ENCODE measurements at places on chromosomes 7 and 10.

DNA sequence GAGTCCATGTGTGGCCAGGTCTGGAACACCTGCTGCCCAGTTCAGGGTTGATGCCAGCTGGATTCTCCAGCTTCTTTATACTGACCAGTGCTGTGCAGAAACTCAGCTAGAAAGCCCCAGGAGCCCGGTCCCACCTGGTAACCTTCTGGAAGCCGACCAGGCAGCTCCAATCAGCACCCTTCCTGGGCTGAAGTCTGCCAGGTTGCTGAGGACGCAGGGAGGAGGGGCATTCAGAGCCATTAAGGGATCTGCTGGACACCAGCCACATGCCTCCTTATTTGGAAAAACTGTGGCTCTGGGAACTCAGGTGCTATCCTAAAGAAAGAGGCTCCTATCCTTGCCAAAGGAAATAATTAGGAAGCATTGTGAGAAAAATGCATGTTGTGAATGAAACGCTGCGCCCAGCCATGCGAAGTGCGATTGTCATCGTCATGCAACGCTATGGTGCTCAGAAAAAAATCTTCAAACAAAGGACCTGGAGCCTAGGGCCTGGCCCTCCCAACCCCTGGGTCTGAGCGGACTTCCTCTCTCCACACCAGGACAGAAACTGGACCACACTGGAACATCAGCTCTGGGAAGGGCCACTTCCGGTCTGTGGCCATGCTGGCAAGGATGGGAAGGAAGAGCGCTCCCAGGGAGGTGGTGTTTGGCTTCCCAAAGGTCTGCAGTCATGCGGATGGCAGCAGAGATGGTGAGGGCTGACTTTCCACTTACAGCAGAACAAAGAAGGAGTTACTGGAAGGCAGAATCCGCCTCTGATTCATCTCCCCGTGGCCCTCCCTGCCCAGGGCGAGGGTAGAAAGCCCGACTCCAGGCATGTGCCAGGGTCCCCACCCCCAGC is 90.1 kb downstream of the FAM53B start:
- no peak for DNase-seq

DNA sequence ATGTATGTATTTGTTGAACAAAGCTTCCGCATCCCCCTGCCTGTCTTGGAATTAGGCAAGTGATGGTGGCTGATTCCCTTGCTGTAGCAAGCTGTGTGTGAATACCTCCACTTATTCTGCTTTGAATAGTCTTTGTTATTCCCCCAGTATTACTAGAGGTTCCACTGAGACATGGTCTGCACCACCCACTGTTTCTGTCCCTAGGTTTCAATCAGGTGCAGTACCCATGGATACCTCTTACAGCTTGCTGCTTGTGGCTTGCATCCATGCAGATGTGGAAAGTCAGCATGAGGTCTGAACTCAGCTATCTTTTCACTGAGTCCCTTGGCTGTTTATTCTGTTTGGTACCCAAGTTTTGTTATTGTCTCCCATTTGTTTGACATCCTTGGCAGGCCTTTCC is 447.4 kb downstream of the GRM8 start:
- no peak for DNase-seq

- DNase-seq, result no peak
These were observed 49.1 kb upstream of the FOXK1 start for GRCh38 chr7:4633012-4633411.

GRCh38 chr7:116582806-116583444 is 58.1 kb downstream of the CAV1 start:
- DNase-seq, result no peak

GRCh38 chr7:36084485-36085091 is 68.5 kb upstream of the EEPD1 start:
- no peak for DNase-seq

GRCh38 chr10:26214004-26214403 is 2.6 kb upstream of the GAD2 start:
- no peak for DNase-seq

GRCh38 chr7:151761231-151761630 is 115.7 kb downstream of the PRKAG2 start:
- no peak for DNase-seq

DNA sequence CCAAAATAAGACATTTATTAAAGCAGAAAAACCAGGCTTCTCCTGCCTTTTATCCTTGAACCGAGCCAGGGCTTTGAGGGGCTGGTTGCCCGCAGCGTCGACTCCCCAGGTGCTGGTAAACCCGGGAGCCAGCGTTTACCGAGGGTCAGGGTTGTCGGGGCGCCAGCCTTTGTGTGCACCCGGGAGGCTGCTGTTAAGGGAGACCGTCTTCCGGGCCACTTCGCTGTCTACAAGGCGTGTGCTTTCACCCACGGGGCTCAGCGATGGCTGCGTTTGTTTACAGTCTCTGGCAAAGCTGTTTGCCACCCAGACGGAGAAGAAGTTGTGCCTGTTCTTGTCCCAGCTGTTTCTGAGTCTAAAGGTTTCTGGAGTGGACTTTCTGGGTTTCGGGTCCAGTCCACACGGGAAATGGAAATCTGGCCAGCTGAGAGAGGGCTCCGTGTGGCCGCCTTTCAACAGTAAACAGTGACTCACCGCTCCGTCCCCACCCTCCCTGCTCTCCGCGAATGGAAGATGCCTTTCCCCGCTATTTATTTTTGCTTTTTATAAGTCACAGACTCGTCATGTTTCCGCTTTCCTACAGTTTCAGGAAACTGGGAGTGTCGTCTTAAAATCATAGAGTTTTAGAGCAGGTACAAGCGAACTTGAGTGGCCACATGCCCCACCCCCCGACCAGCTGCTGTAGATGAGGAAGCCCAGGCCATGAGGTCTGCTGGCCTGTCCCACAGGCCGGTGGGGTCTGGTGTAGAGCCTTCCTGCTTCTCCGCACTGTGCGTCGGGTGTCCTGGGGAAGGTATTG is 2.2 kb downstream of the MAFK start:
- peak; percentile 18 for DNase-seq

GRCh38 chr10:22314852-22315251 is 1.3 kb upstream of the COMMD3 start:
- no peak for DNase-seq

- DNase-seq, result no peak
These were observed 31.6 kb upstream of the AGMO start for GRCh38 chr7:15593382-15593781.

DNA sequence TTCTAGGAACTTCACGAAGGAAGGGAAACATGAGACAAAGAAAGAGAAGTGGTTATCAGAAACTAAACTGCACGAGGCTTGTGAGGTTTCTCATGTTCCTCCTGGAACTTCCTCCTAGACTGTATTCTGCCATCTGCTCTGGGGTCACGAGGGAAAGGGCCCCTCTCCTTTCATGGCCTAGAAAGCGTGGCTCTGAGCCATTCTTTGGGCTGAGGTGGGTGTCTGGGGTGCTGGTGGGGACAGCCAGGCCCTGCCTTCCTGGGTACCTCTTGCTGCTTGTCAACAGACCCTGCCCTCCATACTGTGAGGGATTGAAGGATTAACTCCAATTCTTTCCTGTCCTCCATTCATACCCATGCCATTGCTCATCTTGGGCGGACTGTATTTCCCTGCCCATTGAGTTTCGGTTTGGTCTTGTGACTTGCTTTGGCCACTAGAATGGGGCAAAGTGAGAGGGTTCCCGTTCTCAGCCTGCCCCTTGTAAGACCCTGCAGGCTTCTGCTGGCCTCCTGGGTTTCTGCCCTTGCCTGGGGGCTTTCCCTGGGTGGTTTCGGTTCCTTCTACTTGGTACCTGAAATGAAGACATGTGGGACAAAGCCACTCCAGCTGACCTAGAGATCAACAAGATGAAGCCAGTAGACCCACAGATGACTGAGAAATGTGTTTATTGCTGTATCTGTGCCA is 14.9 kb upstream of the GIMAP8 start:
- DNase-seq, result no peak

DNA sequence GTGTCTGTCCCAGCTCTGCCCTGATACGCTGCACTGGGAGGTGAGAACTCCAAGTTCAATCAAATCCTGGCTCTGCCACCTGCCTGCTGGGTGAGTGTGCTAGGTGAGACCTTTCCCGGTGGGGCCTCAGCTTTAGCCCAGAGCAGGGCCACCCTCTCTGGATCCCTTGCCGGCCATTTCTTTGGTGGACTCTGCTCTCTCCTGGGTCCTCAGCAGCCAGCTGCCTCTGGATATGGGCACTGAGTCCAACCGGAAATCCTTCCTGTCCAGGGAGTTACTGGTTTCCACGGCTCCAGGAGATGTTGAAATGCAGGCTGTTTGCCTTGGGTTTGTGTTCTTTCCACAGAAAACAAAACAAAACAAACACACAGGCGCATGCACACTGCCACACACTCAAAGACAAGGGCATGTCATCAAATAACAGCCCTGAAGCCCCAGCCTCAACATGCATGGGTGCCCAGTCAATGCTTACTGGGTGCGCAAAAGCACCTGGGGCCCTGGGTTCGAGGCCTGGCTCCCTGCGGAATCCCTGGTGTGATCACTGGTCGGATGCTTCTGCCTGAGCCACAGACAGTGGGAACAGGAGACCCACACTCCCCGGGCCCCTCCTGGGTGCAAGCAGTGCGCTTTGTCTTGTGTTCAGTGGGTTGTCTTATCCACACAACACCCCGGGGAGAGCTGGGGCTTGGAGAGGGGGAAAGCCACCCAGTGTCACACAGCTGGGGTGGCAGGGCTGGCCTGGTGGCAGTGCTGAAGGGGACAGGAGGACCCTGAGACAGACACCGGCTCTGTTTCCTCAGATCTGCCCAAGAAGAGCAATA is 33.1 kb downstream of the PPIF start:
- no peak for DNase-seq

- no peak for DNase-seq
These were observed 72.7 kb downstream of the TMEM130 start for GRCh38 chr7:98797150-98797549.

DNA sequence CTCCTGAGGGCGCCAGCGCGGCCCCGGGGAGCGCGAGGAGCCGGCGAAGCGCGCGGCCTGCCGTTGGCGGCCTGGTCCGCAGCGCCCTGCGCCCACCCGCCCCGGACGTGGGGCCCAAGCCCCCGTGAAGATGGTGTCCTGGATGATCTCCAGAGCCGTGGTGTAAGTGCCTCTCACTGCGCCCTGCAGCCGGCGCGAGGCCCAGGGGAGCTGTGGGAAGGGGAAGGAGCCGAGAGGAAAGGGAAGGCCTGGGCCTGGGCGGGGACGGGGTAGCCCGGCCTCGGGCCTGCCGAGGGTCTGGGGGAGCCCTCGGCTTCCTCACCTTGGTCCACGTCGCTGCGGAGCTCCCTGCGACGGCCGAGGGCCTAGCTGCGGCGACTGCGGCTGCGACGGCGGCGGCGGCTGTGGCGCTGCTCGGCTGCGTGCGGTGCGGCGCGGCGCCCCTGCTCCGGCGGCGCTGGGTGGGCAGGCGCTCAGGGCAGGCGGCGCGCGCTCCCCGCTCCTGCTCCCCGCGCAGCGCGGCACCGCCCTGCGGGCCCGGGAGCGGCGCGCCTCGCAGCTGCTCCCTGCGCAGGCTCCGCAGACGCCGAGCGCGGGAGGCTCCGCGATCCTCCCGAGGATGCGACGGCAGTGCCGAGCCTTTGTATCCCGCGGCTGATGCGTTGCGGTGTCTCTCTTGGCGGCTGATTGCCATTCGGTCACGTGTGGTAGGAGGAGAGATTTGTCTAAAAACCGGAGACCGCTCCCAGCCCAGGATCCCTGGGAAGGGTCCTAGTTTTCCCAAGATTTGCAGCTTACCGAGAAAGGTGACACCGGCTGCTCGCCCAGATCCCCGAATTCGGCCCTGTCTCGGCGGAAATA is 445 bp downstream of the REEP3 start:
- peak; percentile 19 for DNase-seq

DNA sequence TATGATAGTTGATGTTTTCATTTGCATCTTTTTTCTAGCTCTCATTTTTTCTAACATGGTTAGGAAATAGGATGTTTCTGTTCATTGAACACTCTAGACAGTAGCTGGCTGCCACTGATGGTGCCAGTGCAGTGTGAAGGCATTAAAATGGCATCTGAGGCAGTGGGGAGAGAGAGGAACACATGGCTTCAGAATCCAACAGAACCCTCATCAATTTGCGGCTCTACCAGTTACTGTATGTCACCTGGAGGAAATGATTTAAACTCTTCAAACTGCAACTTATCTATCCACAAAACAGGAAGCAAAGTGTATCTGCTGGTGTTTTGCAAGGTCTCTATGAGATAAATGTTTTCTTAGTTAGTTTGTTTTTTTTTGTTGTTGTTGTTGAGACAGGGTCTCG is 305.2 kb upstream of the PRKCQ start:
- DNase-seq, result no peak

GRCh38 chr7:44565097-44565794 is 8.5 kb downstream of the DDX56 start:
- peak; percentile 59 for DNase-seq

- no peak for DNase-seq
These were observed at the start of gene PALD1 for GRCh38 chr10:70478191-70479164. Gene PALD1, plus strand, starts transcription at chr10:70478767. Its CDS starts 47,185 bp downstream, at chr10:70525952.

DNA sequence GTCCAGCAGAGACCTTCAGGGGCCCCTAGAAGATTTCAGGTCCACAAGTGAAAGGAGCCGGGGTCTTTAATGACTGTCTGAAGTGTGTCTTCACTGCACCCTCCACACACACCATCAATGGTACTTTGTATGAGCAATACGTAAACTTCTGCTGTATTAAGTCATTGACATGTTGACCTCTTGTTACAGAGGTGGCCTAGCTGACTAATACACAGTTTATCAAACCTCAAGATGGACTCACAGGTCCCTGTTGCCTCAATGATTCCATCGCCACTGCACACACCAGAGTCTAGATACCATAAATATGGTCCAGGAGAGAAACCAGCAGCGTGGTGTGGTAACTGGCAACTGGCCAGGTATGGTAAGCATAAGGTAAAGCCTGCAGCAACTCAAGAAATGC is 19.5 kb downstream of the KCNMA1 start:
- DNase-seq, result no peak

DNA sequence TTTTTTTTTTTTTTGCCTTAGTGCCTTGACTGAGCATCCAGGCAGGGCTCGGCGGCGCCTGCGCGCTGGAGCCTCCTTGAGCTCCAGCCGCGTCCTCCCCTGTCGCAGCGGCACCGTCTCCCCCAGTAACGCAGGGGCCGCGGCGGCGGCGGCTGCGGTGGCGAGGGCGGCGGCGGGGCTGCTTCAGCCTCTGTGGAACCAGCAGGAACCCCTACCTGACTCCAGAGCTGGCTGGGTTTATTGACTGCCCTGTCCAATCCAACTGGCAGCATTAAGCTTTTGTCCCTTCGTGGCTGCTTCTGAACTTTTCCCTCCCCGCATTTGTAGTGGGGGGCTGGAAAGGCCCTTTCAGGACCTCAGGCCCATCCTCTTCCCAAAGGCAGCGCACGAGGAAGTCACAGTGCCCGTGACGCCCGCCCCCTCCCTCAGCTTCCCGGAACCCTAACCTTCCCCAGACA is at the start of gene GPR85:
GPR85 (minus strand) TSS at position 397 of the 458 bp plus-strand sequence. CDS start 2,106 bp downstream, outside the sequence.
- DNase-seq, result peak; percentile 2

GRCh38 chr7:116575853-116576252 is 51.0 kb downstream of the CAV1 start:
- no peak for DNase-seq
